Adipocyte (in vitro differentiated cells): ENCODE measurements at places on chromosomes 11 and 22.

GRCh38 chr11:66317322-66317722 is 478 bp upstream of the CD248 start:
- DNase-seq, result peak; percentile 69

GRCh38 chr11:130480711-130481140 is 32.3 kb downstream of the ADAMTS15 start:
- no peak for DNase-seq

- no peak for DNase-seq
Observed at GRCh38 chr11:133762538-133762937, 82.8 kb downstream of the SPATA19 start.

GRCh38 chr11:110337570-110338193 is 41.3 kb upstream of the RDX start:
- no peak for DNase-seq

DNA sequence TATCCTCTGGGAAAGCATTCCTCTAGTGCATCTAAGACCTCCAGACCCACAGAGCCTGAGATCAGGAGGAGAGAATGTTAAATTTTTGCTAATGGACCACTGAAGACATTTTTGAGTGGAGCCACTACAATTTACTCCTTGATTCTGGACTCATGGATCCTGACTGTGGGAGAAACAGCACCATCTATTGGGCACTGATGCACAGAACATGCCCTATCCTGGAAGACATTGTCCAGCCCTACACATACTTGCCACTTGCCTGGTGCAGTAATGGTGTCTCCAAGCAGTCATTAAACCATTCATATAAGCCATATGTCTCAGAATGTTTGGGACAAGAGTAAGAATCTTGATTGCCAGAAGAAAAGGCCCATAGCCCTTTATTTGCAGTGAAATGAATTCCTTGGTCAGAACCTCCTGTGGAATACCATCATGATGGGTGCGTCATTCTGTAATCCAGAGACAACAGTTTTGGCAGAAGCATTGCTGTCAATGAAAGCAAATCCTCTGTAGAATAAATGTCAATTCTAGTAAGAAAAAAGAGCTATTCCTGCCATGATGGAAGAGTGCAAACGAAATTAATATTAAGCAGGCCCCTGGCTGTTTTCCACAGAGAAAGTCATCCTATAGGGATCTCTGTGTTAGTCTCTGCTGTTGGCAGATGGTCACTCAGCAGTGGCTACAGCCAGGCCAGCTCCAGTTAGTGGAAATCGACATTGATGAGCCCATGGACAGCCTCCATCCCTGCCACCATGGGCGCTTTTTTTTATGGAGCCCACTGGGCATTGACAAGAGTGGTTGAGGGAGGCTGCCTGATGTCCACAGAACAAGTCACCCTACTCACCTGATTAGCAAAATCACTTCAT is 43.5 kb downstream of the GGTLC2 start:
- DNase-seq, result peak; percentile 84

DNA sequence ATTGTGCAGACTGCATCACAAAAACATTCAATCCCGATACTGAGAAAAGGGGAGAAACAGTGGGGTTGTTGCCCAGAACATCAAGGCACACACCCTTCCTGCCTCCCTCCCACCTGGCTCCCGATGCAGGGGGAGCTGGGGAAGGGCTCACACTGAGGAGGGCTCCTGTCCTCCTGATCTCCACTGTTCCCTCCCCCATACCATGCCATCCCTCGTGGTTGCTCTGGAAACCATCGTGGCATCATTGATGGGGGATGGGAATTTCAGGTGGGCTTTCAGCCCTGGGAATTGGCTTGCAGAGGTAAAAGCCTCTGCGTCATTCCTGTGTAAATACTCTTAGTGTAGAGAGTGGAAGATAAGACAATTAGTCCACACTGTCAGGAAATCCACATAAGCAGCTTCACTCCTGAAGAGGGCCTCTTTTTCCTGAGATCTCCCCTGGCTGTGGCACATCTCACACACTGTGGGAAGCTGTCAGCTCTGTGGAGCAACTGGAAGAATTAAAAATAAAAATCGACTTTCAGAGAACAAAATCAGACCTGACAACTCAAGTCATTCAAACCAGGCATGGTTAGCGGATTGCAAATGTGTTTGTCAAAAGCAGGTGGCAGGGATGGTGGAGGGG is 176.0 kb downstream of the CHST1 start:
- DNase-seq, result no peak

GRCh38 chr11:36751335-36751781 is 153.3 kb upstream of the RAG2 start:
- no peak for DNase-seq

DNA sequence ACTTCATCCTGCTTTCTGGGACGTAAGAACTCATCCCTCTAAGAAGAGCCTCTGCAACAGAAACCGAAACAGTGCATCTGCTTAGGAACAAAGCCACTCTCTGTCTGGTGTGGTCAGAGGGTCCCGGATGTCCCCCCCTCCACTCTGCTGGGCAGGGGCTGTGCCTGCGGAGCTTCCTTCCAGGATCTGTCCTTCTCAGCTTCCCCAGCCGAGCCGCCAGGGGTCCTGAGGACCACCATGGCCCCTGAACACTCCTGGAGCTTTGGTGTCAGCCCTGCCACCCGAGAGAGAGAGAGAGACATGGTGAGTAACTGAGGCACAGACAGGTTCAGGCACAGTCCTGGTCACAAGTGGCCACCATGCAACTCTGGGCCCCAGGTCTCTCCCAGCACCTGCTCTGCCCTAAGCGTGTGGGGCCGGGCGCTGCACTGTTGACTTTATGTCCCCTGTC is 24.4 kb upstream of the MGAT3 start:
- no peak for DNase-seq

DNA sequence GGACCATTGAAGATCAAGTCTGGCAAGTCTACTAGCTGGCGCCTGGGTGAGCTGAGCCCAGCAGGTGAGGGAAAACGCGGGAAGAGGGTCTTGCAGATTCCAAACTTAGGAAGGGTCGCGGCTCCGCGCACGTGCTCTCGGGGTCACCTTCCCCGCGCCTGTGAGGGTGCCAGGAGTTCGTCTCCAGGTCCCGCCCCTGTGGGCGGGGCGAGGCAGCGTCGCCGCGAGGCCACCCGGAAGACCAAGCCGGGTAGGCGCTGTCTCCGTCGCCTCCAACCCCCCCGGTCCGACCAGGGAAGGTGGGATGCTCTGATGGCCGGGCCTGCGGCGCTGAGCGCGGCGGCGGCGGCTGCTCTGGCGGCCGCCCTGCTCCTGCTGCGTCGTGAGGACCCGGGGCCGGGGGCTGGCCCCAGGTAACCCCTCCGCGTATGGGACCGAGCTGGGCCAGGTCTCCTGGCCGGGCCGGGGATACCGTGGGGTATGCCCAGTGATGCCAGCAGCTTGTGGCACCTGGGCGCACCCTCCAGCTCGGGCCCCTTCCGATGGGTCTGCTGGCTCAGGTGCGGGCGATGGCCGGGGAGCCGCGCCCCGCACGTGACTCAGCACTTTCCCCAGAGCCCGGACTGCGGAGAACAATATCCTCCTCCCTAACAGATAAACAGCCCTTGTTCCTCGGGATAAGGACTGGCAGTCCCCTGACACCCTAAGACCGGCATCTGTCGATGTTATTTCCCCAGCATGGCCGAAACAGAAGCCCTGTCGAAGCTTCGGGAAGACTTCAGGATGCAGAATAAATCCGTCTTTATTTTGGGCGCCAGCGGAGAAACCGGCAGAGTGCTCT is at the start of gene HTATIP2:
Gene HTATIP2, plus strand, starts transcription at position 215 of the 841 bp plus-strand sequence. Its CDS starts 524 bp downstream, at position 739.
- peak; percentile 71 for DNase-seq

DNA sequence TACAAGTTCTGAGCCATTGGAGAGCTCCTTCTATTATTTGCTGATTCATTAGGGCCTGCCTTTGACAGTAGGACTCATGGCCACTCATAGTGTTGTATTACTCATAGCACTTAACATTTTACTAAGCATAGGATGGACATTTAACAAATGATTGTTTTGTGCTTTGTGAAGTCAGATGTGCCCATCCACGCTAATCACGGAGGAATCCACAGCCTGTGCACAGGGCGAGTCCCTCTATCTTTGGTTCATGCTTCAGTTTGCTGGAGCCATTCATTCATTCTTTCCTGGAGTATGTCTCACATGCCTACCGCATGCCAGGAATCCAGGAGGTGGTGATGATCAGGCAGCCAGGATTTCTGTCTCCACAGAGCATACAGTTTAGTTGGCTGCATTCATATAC is 254.1 kb downstream of the NTM start:
- DNase-seq, result no peak

- peak; percentile 46 for DNase-seq
Observed at GRCh38 chr11:70763606-70764005, 365.3 kb downstream of the CTTN start.

DNA sequence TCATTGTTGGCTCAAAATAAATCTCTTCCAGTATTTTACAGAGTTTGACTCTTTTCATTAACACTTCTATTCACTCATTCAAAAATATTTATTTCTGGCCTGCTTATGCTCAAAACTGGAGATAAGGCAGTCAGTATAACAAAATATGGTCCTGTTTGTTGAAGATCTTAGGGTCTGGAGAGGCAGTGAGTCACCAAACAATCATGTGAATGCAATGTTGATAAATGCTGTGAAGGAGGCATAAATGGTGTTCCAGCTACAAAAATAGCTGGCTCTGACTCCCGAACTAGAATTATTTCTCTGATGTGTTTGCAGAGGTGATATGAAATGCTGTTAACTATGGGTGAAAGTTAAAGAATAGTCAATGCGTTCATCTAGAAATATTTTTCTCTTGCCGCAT is 390.6 kb downstream of the AASDHPPT start:
- DNase-seq, result peak; percentile 30

GRCh38 chr11:60834742-60835533 is 7.0 kb upstream of the CCDC86 start:
- no peak for DNase-seq

DNA sequence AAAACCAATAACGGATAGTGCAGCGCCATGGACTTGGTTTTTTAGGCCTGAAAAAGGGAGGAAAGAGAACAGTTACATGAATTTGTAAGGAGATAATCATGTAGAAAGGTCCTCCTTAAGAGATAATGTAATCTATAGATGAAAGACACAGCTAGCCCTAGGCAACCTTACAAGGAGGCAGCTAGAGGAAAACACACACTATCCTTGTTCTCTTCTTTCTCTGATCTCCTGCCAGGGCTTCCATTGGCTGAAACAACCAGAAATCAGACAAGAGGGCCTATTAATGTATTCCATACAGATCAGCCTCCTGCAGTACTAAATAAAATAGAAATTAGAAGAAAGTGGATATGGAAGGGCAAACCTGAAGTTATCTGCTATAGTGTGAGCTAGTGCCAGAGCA is 53.0 kb downstream of the KCNA4 start:
- DNase-seq, result no peak

DNA sequence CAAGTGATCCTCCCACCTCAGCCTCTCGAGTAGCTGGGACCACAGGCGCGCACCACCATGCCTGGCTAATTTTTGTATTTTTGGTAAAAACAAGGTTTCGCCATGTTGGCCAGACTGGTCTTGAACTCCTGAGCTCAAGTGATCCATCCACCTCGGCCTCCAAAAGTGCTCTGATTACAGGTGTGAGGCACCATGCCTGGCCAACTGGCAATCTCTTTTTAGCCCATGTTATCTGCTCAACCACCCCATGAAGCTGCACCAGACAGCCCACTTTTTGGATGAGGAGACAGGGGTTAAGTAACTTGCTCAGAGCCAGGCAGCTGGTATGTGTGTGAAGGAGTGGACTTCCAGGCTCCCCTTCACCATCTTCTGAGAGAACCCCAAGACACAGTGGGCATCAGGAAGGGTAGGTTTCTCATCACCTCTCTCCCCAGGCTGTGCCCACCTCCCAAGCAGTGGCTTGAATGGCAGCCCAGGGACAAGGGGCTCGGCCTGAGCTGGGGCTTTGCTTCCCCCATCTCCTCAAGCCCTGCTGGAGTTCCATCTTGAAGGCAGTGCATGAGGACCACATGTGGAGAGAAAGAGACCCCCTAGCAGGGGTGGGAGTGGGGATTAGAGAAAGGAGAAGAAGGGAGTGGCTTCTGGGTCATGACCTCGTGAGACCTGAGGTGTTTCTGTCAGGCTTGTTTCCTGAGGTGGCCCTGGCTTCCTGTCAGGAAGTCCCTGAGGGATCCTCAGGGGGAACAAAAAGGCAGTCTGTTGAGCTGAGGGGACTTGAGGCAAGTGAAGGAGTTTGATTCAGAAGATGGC is 87.5 kb upstream of the PARVA start:
- no peak for DNase-seq

DNA sequence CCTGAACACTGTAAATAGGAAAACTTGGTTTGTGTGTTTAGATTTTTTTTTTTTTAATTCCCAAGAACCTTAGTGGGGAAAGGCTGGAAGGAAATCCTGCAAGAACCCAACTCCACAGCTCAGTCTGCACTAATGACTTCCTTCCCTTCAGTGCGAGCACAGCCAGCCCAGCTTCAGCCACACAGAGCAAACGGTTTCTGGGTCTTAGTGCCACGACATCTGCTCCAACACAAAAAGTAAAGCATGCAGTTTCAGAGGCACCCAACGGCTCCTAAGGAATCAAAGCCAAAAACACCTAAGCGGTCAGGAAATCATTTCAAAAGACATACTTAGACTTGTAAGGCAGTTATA is 236.1 kb downstream of the TTC28 start:
- peak; percentile 83 for DNase-seq

GRCh38 chr11:124762624-124763155 is 600 bp upstream of the ESAM start:
- DNase-seq, result peak; percentile 23

GRCh38 chr11:96267496-96268032 is 75.4 kb downstream of the MAML2 start:
- no peak for DNase-seq

DNA sequence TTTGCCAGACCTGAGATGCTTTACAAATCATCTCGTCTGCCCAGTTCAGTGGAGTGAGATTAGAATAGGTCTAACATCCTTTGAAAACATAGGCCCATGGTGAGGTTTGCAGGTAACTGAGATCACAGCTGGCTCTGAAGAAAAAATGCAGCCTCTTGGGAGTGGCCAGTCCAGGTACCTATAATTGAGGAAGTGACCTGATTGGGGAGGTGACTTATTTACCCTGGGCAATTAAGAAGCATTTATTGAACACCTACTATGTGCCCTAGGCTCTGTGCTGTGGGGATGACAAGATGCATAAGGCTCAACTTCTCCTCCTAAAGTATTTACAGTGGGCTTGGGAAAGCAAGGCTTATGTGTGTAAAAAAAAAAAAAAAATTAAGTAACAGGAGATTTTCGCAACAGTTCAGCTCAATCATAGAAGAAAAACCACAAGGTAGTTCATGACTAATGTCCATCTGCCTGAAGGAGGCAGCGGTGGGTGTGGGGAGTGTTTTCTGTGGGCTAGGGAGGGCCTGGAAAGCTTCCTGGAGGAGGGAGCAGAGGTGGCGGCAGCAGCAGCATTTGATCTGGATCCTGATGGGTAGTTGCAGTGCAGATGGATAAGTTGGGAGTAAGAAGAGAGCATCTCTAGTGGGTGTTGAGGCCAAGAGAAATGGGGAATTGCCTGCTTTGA is 16.1 kb downstream of the MICAL2 start:
- DNase-seq, result peak; percentile 78
